Stomach (tissue), 19 donors: ENCODE measurements at places on chromosomes 4 and X. TPM values are rescaled to one million over a fixed set of nuclear protein-coding genes. Genes with fewer than 3 reads are reported as not detected.

Gene RBMX
- polyA plus RNA-seq, result 93.1 TPM

Gene TMEM150C
- polyA plus RNA-seq, result 3.9 TPM

Gene FAM236D
- polyA plus RNA-seq, result not detected

Gene ANAPC4
- polyA plus RNA-seq, result 24.3 TPM

Gene GAGE12H
- polyA plus RNA-seq, result not detected

Gene CPZ
- polyA plus RNA-seq, result 7.5 TPM

Gene TMEM271
- polyA plus RNA-seq, result 0.03 TPM
